ENCODE measurements at places on chromosomes 3 and 15. TPM values are rescaled to one million over a fixed set of nuclear protein-coding genes. Genes with fewer than 3 reads are reported as not detected.

FOXL2 gene
- total RNA-seq = not detected

- H3K27me3 ChIP-seq = peaks cover 74% of the 10 kb centered on the region
- peaks cover 38% of the 10 kb centered on the region for H3K4me1 ChIP-seq
- no peak overlapping the region for H3K4me3 ChIP-seq
- H3K27ac ChIP-seq = no peak overlapping the region
These were observed 1.7 kb upstream of the DLL4 start for GRCh38 chr15:40927495-40927872.

DNA sequence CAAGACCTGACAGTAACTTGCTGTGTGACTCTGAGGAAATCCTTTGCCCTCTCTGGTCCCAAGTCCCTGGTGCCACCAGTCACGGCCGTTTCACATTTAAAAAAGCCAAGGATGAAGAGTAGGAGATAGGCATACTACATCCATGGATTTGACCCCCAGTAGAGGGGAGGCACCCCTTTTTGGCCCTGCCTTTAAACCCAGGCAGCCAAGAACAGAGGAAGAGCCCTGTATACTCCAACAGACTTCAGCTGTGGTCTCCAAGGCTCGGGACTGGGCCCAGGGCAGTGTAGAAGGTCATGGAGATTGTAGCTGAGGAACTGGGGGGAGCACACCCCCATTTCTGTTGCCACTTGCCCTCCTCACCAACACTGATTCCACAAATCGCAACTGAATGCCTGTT lies 3.7 kb downstream of the CAV3 start:
- no peak overlapping the region for H3K27ac ChIP-seq
- no peaks in the 10 kb centered on the region for H3K27me3 ChIP-seq
- peaks cover 27% of the 10 kb centered on the region for H3K4me1 ChIP-seq
- H3K36me3 ChIP-seq = no peaks in the 10 kb centered on the region
- no peak overlapping the region for H3K4me3 ChIP-seq
- no peak for DNase-seq

GRCh38 chr15:31157644-31158069 lies 56.1 kb upstream of the TRPM1 start:
- H3K36me3 ChIP-seq = no peaks in the 10 kb centered on the region
- no peak overlapping the region for H3K4me3 ChIP-seq
- peaks cover 5% of the 10 kb centered on the region for H3K27me3 ChIP-seq
- DNase-seq = no peak
- H3K27ac ChIP-seq = no peak overlapping the region

All from SJSA1 (cell line).